SK-N-MC (cell line): ENCODE measurements at places on chromosomes 3 and 15.
A peak's percentile ranks its signal among the peaks of the same experiment; 100 is the strongest.

GRCh38 chr3:194101592-194102432, 34.1 kb upstream of the HES1 start:
- no peak for DNase-seq

DNA sequence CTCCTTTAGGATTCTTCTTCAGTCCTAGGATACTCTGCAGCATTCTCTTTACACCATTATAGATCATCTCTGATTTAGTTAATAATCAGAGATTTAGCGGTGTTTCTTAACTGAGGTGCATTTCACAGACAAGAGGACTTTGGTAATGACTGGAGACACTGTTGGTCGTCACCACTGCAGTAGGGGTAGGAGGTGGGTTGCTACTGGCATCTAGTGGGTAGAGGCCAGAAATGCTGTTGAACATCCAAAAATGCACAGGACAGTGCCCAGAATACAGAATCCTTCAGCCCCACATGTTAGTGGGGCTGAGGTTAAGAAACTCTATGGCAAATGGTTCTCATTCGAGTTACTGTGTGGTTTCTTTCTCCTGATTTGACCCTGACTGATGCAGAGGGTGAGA, 80.4 kb upstream of the LMCD1 start:
- no peak for DNase-seq

DNA sequence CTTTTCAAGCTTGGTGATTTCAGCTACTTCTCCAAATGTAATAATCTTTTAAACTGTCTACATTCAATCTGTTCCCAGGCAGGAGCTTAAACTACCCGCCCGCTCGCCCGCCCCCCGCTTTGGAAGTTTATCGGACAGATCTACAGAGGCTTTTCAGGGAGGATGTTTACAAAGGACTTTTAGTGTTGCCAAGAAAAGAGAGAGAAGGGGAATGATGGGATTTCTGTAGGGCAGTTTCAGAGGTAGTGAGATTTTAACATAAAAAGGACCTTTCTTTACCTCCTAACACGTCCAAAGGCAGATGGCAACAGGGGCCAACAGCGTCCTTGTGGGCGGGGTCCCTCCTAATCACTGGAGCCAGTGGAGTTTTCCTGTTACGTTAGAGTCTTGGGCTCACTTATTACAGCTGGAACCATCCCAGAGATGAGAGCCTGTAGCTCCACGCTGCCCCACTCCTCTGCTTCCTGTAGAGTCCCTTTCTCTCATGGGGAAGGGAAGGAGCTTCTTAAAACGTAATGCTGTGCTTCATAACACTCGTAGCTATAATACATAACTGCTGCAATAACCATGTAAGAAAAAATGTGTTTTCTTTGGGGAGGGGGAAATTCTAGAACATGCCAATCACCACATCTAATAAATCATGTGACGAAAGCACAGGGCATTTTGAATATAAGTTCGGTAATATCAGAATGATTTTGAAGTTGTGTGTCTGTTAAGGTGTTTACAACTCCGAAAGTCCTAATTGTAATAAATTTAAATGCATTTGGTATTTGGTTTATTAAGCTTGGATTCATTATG, 30.9 kb downstream of the HES1 start:
- DNase-seq: no peak

- DNase-seq: peak; percentile 67
These were observed 41.5 kb downstream of the DLG1 start for GRCh38 chr3:197256836-197257444.

DNA sequence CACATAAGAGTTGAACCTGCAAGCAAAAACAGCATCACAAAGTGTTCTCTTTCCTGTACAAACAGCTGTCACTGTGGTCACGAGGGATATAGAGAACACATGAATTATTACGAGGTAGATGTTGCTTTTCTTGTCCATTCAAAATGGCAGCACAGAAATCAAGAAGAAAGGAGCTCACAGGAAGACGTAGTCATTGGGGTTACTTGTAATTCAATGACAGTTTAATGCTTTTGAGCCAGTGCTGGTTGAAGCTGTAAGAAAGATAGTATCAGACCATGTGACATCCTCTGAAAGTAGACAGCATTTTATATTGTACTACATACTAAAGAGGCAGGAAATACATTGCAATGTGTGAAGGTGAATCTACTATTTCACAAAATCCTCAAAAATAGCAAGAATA, 140.4 kb downstream of the ABI3BP start:
- DNase-seq: no peak

DNA sequence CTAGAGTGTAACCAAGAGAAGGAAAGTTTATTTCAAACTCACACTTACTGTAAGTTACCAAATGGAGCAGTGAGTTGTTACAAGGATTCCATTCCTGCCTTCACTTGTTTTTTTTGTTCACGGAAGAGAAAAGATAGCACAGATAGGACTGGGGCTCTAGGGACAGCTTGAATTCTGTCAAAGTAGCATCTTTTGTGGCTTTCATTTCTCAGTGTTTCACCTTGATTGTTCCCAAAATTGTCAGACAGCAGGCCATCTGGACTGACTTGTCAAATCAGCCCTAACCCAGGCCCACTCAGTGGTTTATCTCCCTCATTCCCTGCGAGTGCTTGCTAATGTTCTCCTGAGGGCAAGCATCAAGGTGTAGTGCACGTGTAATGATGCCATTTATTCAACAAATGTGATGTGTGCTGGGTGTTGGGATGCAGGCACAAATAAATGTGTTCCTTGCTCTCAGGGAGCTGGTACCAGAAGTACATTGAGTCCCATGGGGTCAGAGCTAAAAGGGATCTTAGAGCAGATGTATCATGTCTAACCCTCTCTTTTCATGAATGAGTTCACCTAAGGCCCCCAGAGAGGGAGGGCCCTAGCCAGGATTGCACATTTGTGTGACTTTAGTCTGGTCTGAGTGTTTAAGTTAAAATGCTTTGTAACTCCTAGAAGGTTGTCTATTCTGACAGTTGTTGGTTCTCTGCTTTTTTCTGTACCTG, 49.1 kb downstream of the PDHB start:
- no peak for DNase-seq

DNA sequence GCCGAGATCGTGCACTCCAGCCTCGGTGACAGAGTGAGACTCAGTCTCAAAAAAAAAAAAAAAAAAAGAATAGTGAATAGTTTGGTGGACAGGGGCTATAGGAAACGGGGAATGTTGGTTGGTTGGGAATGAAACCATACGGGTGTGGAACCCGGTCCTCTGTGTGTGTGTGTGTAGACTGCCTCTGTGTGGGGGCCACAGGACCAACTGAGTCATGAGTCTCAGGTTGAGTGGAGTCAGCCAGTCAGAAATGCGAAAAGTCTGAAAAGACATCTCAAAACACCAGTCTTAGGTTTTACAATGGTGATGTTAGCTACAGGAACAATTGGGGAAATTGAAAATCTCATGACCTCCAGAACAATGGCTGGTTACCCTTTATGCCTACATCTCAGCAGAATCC, 44.5 kb downstream of the ZDHHC19 start:
- DNase-seq: no peak

DNA sequence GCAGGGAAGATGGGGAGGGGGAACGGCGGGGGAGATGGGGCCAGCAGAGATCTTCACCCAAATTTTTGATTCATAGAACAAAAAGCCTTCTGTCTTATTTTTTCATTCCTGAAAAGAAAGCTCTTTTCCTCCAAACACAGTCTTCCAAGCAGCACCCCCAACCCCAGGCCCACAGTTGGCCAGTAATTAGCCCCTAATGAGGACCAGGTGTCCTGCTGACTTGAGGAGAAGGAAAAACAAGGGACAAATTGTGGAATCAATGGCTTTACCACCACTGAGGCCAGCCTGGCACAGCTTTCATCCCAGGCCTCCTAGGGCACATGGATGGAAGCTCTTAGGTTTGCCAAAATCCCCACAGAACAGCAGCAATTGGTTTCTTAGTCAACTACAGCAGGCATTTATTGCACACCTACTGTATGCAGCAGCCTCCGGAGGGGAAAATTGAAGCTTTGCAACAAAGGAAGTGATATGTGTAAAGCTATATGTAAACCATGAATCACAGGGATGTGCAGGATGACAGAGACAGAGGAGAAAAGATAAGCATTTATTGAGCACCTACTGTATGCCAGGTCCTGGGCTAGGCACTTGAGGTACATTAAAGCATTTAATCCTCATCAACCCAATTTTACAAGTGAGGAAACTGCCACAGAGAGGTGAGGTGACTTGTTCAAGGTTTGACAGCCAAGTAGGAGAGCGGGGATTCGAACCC, 199.5 kb downstream of the TBC1D2B start:
- no peak for DNase-seq

DNA sequence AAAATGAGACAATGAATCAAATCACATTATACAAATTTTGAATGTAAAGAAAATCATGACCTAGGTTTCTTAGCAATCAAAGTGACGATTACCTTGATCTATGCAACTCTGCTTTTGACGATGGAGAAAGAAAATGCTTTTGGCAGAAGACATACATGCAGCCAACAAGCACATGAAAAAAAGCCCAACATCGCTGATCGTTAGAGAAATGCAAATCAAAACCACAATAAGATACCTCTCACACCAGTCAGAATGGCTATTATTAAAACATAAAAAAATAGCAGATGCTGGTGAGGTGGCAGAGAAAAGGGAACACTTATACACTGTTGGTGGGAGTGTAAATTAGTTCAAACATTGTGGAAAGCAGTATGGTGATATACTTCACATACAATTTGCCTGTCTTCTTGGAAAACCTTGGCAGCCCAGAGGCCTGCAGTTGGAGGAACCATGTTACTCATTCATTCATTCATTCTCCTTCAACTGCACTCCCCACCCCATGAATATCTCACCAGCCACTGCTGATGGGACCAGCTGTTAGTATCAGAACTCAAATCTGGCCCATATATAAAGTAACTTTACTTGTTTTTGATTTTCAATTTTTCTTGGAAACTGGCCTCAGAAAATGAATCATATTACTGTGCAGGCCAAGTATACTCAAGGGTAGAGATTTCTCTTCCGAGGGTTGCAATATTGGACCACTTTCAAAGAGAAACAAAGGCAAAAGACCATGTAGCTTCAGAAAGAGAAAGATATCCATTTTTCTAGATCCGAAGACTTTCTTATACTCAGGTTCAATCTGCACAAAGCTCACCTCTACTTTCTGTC, 358.6 kb upstream of the ARHGEF26 start:
- no peak for DNase-seq

DNA sequence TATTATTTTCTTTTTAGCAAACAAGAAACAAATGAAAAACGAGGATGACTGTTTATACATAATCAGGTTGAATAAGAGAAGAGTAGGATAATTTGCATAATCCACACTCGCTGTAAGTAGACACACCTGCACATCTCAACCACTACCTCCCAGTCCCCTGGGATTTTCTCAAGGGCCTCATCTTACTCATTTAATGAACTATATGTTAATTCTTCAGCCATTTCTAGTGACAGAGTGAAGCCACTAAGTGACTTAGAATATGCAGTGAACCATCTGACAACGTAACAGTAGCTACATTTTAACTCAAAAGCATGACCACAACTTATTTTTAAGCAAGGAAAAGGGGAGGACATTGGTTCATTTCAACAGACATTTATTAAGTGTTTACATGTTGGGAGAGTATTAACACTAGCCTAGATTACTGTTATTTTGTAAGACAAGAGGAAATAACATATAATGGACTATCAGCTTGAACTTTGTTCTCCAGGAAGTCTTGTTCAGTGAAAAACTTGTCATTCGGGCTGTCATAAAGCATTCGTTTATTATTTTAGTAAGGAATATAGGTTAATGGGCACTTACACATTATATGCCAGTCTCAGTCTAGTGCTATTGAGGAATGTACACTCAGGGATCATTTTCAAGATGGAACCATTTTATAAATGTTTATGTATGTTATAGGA, 173.0 kb upstream of the ROBO2 start:
- DNase-seq: no peak

DNA sequence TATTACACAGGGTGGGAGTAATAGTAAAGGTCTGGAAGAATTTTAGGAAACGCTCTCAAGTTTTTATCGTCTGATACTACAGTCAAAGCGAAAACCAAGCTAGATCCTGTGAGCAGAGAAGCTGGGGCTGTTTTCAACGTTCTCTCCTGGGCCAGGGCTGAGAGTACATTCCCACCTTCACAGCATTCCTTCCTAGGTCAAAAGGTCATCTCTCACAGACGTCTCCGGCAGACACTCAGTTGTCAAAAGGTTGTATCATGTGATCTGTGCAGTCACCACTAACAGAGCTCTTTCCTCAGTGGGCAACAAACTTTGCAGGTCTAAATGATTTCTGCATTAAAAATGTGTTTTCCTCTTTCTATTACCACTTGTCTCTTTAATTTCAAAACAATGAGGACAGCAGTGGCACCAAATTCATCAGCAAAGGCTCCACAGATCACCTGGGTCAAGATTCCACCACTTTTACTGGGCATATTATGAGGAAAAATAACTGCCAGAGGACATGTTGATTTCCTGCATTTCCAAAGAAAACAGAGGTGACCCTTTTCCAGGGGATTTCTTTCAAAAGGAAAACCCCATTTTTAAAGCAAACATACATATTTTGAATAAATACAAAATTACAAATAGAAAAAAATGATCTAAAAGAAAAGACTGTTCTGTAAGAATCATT, 41.9 kb downstream of the MEIS2 start:
- DNase-seq: no peak

GRCh38 chr3:177440456-177441104, 243.3 kb upstream of the TBL1XR1 start:
- no peak for DNase-seq

- no peak for DNase-seq
These were observed 502.9 kb downstream of the SHQ1 start for GRCh38 chr3:72345237-72345878.

DNA sequence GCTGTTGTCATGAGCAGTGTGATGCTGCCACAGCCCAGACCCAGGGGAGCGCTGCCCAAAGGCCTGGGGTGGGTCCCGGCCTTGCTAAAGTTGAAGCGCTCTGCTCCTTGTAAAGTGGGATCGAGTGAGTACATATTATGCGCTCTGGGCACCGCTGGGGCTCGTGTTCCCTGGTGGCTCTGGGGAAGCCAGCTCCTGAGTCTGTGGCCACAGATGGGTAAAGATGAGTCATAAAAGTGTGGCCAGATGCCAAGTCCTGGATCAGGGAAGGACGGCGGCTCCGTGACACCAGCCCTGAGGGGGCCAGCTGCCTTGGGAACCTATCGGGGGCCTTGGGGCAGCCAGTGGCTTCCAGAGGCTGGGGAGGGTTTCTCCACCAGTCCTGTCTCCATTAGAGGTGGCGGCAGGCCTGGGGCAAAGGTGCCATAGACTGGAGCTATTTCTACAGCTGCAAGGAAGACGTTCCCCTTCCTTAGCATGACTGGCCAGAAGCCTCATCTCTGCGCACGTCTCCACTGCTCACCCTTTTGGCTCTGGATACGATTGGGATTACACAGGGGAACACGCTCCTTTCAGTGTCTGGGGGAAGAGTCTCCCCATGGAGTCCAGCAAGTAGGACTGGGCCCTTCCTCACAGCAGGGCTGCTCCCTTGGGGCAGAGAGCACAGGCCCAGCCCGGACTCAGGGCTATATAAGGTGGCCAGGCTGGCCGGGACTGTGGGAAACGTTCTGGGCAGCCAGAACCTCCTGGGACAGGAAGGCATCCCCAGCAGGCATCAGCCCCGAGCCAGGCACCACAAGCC, 1.2 kb upstream of the ITIH4 start:
- DNase-seq: no peak
